ENCODE measurements at places on chromosomes 5 and 9. TPM values are rescaled to one million over a fixed set of nuclear protein-coding genes. Genes with fewer than 3 reads are reported as not detected.

GRCh38 chr5:1536322-1536845, 12.6 kb upstream of the LPCAT1 start:
- peak overlapping the region; percentile 51 for H3K4me3 ChIP-seq
- peaks cover 26% of the 10 kb centered on the region for H3K4me1 ChIP-seq
- H3K27ac ChIP-seq, result peak overlapping the region; percentile 74
- no peaks in the 10 kb centered on the region for H3K36me3 ChIP-seq
- peak; percentile 61 for DNase-seq

DNA sequence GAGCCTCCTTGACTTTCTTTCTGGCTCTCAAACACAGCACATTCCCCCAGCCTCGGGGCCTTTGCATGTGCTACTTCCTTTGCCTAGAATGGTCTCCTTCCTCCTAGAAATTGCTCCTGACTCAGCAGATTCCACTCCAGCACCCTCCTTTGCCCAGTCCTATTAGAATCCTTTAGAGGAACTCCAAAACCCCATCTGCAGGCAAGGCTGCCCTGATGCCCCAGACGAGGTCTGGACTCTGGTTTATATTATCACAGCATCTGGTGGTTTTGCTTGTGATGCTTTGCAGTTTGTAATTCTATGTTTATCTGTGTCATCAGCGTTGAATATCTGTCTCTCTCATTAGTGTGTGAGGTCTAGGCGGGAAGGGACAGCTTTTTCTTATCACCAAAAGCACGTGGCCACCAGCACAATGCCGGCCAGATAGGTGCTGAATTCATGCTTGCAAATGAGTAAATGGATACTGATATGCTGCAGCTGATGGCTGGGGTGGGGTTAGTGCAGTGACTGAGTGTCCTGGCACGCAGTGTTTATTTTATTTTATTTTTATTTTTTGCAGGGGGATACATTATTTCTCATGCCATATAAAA, 30.0 kb upstream of the ANKH start:
- H3K36me3 ChIP-seq, result no peaks in the 10 kb centered on the region
- DNase-seq, result no peak
- H3K27ac ChIP-seq, result no peak overlapping the region
- no peaks in the 10 kb centered on the region for H3K27me3 ChIP-seq
- no peak overlapping the region for H3K4me3 ChIP-seq

- H3K27me3 ChIP-seq, result no peaks in the 10 kb centered on the region
- H3K4me1 ChIP-seq, result peaks cover 68% of the 10 kb centered on the region
- no peak overlapping the region for H3K4me3 ChIP-seq
- no peaks in the 10 kb centered on the region for H3K36me3 ChIP-seq
These were observed 9.4 kb downstream of the LNPEP start for GRCh38 chr5:96945144-96945897.

- no peak for DNase-seq
- no peak overlapping the region for H3K4me3 ChIP-seq
- H3K27me3 ChIP-seq, result no peaks in the 10 kb centered on the region
- H3K27ac ChIP-seq, result no peak overlapping the region
These were observed 54.7 kb downstream of the BASP1 start for GRCh38 chr5:17272111-17272510.

HTR1A gene
- polyA plus RNA-seq, result not detected

GRCh38 chr9:136782452-136782851, 8.7 kb upstream of the TMEM141 start:
- no peak overlapping the region for H3K4me3 ChIP-seq
- DNase-seq, result no peak
- no peaks in the 10 kb centered on the region for H3K36me3 ChIP-seq
- no peaks in the 10 kb centered on the region for H3K27me3 ChIP-seq

GRCh38 chr5:120528609-120529008, 64.5 kb downstream of the PRR16 start:
- no peaks in the 10 kb centered on the region for H3K4me1 ChIP-seq
- no peak for DNase-seq
- H3K27ac ChIP-seq, result no peak overlapping the region
- H3K27me3 ChIP-seq, result no peaks in the 10 kb centered on the region
- H3K36me3 ChIP-seq, result no peaks in the 10 kb centered on the region

PCDHGC4 gene
- not detected for polyA plus RNA-seq

CDC14B gene
- polyA plus RNA-seq, result 8.2 TPM

SIT1 gene
- polyA plus RNA-seq, result 196 TPM

CNOT8 gene
- polyA plus RNA-seq, result 154 TPM

DNA sequence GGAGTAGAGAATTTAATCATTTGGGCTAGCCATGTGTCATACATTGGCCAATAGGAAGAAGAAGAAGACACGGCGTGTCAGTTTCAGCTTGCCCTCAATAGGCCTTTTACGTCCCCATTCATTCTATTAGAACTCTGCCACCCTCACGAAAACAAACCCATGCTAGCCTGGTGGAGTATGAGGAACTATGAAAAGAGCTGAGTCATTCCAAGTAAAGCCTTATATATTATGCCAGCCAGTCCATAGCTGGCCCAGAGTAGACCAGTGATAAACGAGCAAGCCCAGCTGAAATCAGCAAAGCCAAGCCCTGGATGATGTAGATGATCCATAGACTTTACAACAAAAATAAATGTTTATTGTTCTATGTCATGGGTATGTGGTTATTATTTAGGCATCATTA, 895.1 kb downstream of the TLE1 start:
- no peak overlapping the region for H3K4me3 ChIP-seq
- H3K36me3 ChIP-seq, result no peaks in the 10 kb centered on the region
- no peak for DNase-seq
- no peaks in the 10 kb centered on the region for H3K27me3 ChIP-seq

- no peak for DNase-seq
- H3K27ac ChIP-seq, result no peak overlapping the region
- no peaks in the 10 kb centered on the region for H3K4me1 ChIP-seq
These were observed 10.8 kb downstream of the ZDHHC11B start for GRCh38 chr5:773517-774264.

IL7R gene
- polyA plus RNA-seq, result 761 TPM

HACD4 gene
- polyA plus RNA-seq, result 8.3 TPM

LCN1 gene
- not detected for polyA plus RNA-seq

AQP7 gene
- not detected for polyA plus RNA-seq

- no peak overlapping the region for H3K27ac ChIP-seq
- no peak for DNase-seq
- H3K4me1 ChIP-seq, result no peaks in the 10 kb centered on the region
These were observed 157.1 kb downstream of the SLCO4C1 start for GRCh38 chr5:102139029-102139428.

PCDHAC1 gene
- polyA plus RNA-seq, result not detected

GRCh38 chr5:154708846-154709245, 46.3 kb upstream of the LARP1 start:
- H3K27me3 ChIP-seq, result no peaks in the 10 kb centered on the region
- no peaks in the 10 kb centered on the region for H3K36me3 ChIP-seq
- H3K4me1 ChIP-seq, result no peaks in the 10 kb centered on the region

GRCh38 chr5:169655353-169655752, 18.3 kb downstream of the DOCK2 start:
- H3K27me3 ChIP-seq, result no peaks in the 10 kb centered on the region
- H3K27ac ChIP-seq, result no peak overlapping the region
- peaks cover 70% of the 10 kb centered on the region for H3K4me1 ChIP-seq
- DNase-seq, result no peak
- H3K4me3 ChIP-seq, result no peak overlapping the region
- H3K36me3 ChIP-seq, result peaks cover 16% of the 10 kb centered on the region

DNA sequence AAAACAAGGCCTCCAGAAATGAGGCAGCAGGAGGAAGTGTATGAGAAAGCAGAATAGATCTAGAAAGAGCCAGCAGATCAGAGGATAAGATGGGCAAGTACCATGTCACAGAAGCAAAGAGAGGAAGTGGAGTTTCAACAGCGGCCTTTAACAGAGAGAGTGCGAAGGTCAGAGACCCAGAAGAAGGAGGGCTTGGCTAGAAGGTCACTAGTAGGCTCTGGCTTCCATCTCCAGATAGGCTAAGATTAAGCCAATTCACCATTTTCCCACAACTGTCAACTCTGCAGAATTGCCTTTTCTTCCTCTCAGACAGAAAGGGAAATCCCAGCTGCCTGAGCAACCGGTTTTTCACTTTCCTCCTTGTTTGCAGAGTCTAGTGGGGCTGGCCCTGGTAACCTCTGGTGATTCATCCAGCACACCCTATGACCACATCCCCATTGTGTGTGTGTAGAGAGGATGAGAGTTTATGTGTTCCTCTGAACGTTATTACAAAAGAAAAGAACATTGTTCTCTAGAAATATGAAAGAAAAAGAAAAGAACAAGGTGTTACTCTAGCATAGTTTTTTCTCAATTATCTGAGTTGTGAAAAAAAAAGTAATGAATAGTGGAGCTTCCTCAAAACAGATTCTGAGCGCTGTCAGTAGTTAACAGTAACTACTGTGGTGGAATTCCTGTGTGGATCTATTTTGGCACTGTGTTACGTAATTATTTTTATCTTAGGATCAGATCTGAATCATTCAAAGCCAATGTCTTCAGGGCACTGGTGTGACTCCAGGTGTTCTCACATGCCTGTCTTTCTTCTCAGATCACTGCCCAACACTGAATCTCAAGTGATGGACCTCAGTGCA, 220.4 kb downstream of the ARRDC3 start:
- no peaks in the 10 kb centered on the region for H3K4me1 ChIP-seq
- no peaks in the 10 kb centered on the region for H3K27me3 ChIP-seq
- no peaks in the 10 kb centered on the region for H3K36me3 ChIP-seq

GRCh38 chr9:17627641-17628040, 48.8 kb downstream of the SH3GL2 start:
- no peak overlapping the region for H3K4me3 ChIP-seq
- H3K4me1 ChIP-seq, result no peaks in the 10 kb centered on the region
- H3K27me3 ChIP-seq, result no peaks in the 10 kb centered on the region
- no peaks in the 10 kb centered on the region for H3K36me3 ChIP-seq

DNA sequence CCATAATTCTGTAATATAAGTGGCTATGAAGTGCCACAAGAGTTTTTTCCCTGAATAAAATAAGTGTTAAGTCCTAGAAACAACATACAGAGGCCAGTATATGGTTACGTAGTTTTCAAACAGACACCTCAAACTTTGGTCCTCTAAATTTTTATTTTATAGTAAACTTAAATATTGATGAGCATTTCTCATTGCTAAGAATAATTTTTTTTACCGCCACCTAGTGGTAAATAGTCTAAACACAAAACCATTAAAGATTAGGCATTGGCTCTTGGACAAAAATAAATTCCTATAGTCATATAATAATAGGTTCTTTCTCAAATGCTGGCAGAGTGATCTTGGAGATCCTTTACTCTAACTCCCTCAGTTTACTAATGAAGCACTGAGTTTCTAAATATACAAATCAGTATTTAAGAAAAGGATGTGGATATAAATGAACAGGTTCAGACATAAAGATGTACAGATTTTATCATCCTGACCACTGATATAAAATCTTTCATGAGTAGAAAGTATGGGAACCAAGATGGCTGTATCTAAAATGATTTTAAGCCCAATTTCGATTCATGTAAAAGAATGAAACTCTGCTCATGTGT, 136.2 kb downstream of the FANCC start:
- no peaks in the 10 kb centered on the region for H3K36me3 ChIP-seq
- H3K27ac ChIP-seq, result no peak overlapping the region
- H3K4me1 ChIP-seq, result no peaks in the 10 kb centered on the region
- no peak for DNase-seq
- H3K27me3 ChIP-seq, result no peaks in the 10 kb centered on the region

DNA sequence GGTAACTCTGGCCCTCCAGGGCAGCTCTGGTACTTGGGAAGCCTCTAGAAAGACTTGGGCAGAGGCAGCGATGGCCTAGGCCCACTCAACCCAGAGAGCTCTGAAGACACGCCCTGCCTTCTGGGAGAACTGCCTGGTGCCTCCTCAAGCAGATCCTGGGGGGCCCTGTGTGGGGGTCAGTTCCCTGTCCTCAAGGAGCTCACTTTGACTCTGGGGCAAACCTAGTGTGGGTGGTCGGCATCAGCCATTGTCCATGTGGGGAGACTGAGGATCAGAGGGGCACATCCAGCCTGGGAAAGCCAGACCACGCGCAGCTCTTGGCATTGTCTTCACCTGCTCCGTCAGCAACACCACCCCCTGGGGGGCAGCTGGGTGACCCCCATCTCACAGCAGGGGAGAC, 28.0 kb downstream of the ABO start:
- no peak for DNase-seq
- H3K27ac ChIP-seq, result no peak overlapping the region
- H3K27me3 ChIP-seq, result no peaks in the 10 kb centered on the region
- no peaks in the 10 kb centered on the region for H3K36me3 ChIP-seq
- no peak overlapping the region for H3K4me3 ChIP-seq

GRCh38 chr5:16480144-16480543, 14.5 kb upstream of the ZNF622 start:
- no peak for DNase-seq
- H3K4me3 ChIP-seq, result no peak overlapping the region
- H3K36me3 ChIP-seq, result peaks cover under 1% of the 10 kb centered on the region
- H3K4me1 ChIP-seq, result no peaks in the 10 kb centered on the region
- H3K27me3 ChIP-seq, result no peaks in the 10 kb centered on the region

GRCh38 chr5:178673801-178674295, 47.0 kb upstream of the CLK4 start:
- no peaks in the 10 kb centered on the region for H3K27me3 ChIP-seq
- no peaks in the 10 kb centered on the region for H3K4me1 ChIP-seq
- H3K27ac ChIP-seq, result no peak overlapping the region
- no peak for DNase-seq
- H3K4me3 ChIP-seq, result no peak overlapping the region

CER1 gene
- polyA plus RNA-seq, result not detected

GABRP gene
- not detected for polyA plus RNA-seq

GRCh38 chr5:112917453-112917995, 4.5 kb downstream of the REEP5 start:
- no peak overlapping the region for H3K27ac ChIP-seq
- peaks cover 59% of the 10 kb centered on the region for H3K4me1 ChIP-seq
- no peak for DNase-seq
- H3K4me3 ChIP-seq, result no peak overlapping the region
- H3K27me3 ChIP-seq, result no peaks in the 10 kb centered on the region

- H3K36me3 ChIP-seq, result no peaks in the 10 kb centered on the region
- H3K27ac ChIP-seq, result no peak overlapping the region
- H3K4me1 ChIP-seq, result no peaks in the 10 kb centered on the region
- H3K27me3 ChIP-seq, result no peaks in the 10 kb centered on the region
- DNase-seq, result no peak
- no peak overlapping the region for H3K4me3 ChIP-seq
These were observed 48.0 kb upstream of the DMRT3 start for GRCh38 chr9:928363-929042.

- no peak overlapping the region for H3K4me3 ChIP-seq
- no peaks in the 10 kb centered on the region for H3K36me3 ChIP-seq
- DNase-seq, result no peak
These were observed 530.8 kb downstream of the SPATA31D1 start for GRCh38 chr9:82519332-82519731.

GRCh38 chr5:79459626-79460025, 54.3 kb downstream of the HOMER1 start:
- DNase-seq, result no peak
- H3K36me3 ChIP-seq, result no peaks in the 10 kb centered on the region
- H3K4me1 ChIP-seq, result no peaks in the 10 kb centered on the region
- no peak overlapping the region for H3K27ac ChIP-seq

GRCh38 chr5:165757791-165758190, 2252.4 kb downstream of the MAT2B start:
- DNase-seq, result no peak
- no peak overlapping the region for H3K27ac ChIP-seq
- no peaks in the 10 kb centered on the region for H3K36me3 ChIP-seq
- no peaks in the 10 kb centered on the region for H3K27me3 ChIP-seq
- no peaks in the 10 kb centered on the region for H3K4me1 ChIP-seq

- no peaks in the 10 kb centered on the region for H3K27me3 ChIP-seq
- no peaks in the 10 kb centered on the region for H3K4me1 ChIP-seq
- H3K27ac ChIP-seq, result no peak overlapping the region
- H3K4me3 ChIP-seq, result no peak overlapping the region
- no peaks in the 10 kb centered on the region for H3K36me3 ChIP-seq
- no peak for DNase-seq
These were observed 688.0 kb upstream of the SEMA6A start for GRCh38 chr5:117262572-117263131.

- no peak overlapping the region for H3K27ac ChIP-seq
- H3K4me1 ChIP-seq, result peaks cover 13% of the 10 kb centered on the region
- DNase-seq, result no peak
- H3K4me3 ChIP-seq, result no peak overlapping the region
- no peaks in the 10 kb centered on the region for H3K36me3 ChIP-seq
These were observed 65.9 kb downstream of the DAP start for GRCh38 chr5:10695055-10695649.

RMRP gene
- not detected for polyA plus RNA-seq

Measured in CD8-positive, alpha-beta memory T cell (primary cell).